T-cell (primary cell): ENCODE measurements at places on chromosomes 2 and 18.

DNA sequence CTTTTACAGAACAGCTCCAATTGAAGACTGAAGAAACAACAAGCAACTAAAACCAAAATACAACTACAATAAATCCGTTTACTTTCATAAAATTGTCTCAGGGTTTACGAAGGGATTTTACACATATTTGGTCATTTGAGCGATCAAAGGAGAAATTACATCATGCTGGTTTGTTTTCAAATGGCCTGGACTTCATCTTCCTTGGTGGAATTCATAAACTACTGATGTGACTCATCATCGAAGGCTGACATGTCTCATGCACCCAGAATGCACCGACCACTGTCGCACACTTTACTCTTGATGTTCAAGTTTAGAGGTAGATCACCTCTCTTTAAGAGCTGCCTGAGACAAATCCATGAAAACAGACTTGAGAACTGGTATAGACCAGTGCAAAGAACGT lies 25.6 kb upstream of the PMAIP1 start:
- no peak for DNase-seq

- DNase-seq: no peak
Measured at GRCh38 chr2:75462721-75463120, 98.0 kb downstream of the EVA1A start.

- DNase-seq: no peak
Measured at GRCh38 chr2:223108351-223109050, 56.5 kb downstream of the KCNE4 start.

DNA sequence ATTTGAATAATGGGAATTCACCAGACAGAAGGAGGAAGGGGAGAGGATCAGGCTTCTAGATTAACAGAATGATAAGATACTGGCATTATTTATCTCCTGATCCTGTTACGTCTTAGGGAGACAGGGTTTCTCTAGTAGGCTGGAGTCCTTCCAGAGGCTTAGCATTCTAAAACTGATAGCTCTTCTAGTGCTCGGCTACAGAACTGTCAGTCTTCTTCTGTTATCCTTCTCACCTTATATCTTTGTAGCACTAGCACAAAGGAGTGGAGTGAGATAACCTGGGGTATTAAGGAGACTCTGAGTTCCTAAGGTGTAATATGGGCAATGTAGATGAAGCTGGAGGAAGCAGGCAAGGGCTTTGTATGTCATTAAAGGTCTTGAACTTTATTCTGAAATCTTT lies 52.1 kb downstream of the PIKFYVE start:
- DNase-seq: no peak

- DNase-seq: no peak
Measured at GRCh38 chr18:75799449-75800330, 372.2 kb upstream of the SMIM21 start.

GRCh38 chr2:226552571-226553285 lies 246.9 kb downstream of the IRS1 start:
- DNase-seq: no peak

DNA sequence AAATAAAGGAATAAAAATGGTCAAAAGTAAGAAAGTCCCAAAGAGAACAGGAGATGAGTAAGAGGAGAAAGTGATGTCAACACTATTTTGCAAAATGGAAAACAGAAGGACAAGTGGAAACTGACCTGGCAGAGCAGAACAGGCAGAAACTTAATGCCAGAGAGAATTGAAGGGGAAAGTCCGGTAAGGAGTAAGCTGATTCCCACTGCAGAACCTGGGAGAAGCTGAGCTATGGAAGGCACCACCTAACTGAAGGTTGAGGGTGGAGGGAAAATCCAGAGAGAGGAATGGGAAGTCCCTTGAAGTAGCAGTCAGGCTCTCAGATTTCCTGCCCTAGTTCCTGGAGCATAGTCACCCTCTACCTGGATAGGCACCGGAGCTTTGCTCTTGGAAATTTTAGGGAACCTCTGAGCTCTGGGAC lies 59.8 kb downstream of the MOGAT1 start:
- no peak for DNase-seq

DNA sequence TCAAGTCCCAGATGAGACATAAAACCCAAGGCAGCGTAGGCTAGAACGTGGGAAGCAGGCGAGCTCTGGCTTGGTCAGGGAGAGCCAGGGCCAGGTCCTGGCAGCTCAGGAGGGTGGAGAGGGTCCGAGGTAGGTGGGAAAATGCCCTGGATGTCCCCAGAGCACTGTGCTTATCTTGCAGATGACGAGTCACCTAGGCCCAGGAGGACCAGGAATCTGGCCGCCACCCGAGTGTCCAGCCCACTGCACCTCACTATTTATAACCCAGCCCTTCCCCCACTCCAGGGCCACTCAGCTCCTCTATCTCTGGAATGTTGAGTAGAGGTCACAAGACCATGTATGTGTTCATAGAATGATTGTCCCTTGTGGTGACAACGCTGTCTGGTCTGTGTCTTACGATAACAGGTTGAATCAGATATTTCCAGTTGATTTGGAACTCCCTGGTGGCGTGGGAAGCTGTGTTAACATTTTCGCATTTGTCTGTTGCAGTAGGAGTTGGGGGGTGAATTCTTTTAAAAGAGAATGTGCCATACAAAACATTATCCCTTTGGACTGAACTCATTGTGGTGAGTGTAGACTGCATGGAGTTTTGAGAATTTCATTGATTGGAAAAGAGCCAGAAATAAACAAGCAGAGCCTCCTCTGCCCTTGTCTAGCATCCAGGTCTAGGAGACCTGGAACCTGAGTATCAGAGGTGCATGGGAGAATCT lies 47.5 kb downstream of the EMILIN2 start:
- DNase-seq: no peak

DNA sequence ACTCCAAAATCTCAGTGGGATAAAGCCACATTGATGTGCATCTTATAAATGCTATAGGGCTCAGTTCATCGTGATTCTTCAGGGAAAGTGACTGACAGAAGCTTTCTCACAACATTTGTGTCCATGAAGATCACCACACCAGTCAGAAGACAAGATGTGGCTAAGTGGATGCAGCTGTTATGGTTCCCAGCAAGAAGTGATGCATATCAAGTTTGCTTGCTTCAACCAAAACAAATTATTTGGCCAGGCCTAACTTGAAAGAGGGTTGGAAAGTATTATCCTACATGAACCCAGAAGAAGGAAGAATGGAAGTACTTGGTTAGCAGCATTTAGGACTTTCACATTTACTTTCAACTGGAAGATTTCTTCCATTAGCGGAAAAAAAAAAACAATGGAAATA lies 210.0 kb upstream of the ACVR2A start:
- DNase-seq: no peak

DNA sequence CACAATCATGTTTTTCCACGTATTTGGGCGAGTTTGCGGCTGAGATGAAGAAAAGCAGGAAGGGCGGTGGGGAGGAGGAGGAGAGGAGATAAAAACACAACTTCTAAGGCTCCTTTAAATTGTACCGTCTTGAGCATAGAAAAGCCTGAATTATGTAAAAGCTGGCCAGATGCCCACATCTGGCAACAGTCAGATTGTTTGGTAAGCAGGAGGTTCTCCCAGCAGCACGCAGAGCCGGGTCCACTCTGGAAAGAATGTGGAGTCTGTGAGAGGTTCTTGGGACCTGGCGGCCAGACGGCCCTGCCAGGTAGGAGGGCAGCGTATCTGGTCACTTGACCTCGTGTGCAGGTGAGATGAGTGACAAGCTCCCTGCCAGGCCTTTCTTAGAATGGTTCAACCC lies 215.3 kb upstream of the APCDD1 start:
- DNase-seq: no peak

- no peak for DNase-seq
Measured at GRCh38 chr2:152646775-152647174, 70.5 kb downstream of the PRPF40A start.

DNA sequence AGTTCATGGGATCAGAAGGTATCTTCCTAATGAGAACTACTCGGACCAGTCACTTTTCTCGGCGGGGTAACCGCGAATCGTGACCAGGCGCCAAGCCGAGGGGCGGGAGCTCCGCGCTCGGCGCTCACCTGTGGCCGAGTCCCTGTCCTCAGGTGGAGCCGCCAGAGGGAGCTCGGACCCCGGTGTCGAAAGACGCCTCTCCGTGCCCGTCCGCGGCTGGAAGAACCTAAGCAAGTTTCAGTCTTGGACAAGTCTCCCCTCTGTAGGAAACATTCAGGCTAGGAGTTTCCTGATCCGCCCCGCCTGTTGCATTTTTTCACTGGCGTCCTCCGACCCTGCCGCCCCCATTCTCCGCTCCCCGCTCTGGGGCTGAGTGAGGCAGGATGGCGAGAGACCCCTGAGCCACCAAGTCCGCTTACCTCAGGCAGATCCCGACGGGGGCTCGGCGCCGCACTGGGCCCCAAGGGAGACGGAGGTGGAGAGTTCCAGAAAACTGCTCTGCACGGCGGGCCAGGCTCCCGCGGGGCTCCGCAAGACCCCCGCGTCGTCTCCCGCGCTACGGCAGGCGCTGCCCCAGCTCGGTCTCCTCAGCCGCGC lies 480 bp downstream of the DSEL start:
- peak; percentile 4 for DNase-seq

DNA sequence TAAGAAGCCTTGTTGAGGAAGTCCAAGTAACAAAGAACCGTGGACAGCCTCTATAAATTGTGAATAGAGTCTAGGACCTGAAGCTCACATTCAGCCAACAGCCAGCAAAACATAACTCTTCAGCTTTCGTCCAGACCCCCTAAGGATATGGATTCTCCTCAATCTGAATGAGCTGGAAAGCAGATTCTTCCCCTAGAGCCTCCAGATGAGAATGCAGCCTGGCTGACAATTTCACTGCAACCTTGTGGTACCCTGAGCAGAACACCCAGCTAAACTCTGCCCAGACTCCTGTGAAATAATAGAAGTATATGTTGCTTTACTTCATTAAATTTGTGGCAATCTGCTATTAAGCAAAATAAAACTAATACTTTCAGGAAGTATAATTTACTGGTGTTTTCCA lies 483.5 kb upstream of the SLC8A1 start:
- DNase-seq: no peak

GRCh38 chr2:3876685-3877084 lies 173.3 kb downstream of the DCDC2C start:
- no peak for DNase-seq

- no peak for DNase-seq
Measured at GRCh38 chr2:62144689-62145477, 51.0 kb upstream of the B3GNT2 start.

GRCh38 chr2:237639052-237639835 lies 11.9 kb downstream of the LRRFIP1 start:
- DNase-seq: no peak

GRCh38 chr2:209600341-209601171 lies 171.1 kb upstream of the UNC80 start:
- no peak for DNase-seq

GRCh38 chr2:96859681-96860064 lies 1.9 kb upstream of the ANKRD39 start:
- DNase-seq: no peak

GRCh38 chr2:208674919-208675318 lies 268.3 kb downstream of the PTH2R start:
- no peak for DNase-seq

DNA sequence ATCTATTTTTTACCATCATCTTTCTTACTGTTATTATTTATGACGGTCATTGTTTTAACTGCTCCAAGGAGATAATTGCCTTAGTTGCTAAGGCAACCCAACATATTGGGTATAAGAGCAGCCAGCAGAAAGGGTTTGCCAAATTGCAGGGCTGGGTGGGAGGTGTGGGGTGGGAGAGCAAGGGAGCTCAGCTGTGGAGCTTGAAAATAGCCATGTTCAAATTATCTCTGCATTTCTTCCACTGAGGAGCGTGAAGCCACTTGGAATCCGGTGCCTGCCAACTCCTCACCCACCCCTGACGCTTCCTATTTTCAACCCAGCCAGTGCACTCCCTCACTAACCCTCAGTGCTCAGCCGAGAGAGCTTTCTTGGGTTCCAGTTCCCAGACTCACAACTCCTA lies 60.8 kb downstream of the SETBP1 start:
- no peak for DNase-seq

DNA sequence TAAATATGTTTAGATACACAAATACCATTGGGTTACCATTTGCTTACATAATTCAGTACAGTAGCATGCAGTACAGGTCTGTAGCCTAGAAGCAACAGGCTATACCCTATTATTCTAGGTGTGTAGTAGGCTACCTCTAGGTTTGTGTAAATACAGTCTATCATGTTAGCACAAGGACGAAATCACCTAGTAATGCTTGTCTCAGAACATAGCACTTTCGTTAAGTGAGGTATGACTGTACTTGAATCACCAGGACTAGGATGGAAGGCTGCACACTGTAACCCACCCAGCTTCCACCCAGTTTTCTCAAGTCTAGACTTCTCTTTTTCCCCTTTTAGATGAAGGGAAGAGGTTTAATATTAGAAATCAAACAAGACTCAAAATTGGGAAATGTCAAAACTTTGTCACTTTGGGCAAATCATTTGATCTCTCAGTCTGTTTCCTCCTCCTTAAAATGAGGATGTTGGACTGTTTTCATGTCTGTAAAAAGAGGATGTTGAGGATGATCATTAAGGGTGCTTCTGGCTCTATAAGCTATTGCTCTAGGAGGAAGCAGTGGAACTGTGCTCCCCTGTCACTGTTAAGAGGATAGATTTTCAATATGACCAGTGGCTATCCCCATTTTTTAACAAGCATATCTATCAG lies 3.7 kb upstream of the SOCS6 start:
- no peak for DNase-seq

GRCh38 chr18:69900941-69901340 lies 46.7 kb downstream of the CD226 start:
- no peak for DNase-seq
